ENCODE measurements at places on chromosomes 11 and 22.

- DNase-seq = no peak
Observed at GRCh38 chr11:61919705-61920631, 2.6 kb upstream of the RAB3IL1 start.

DNA sequence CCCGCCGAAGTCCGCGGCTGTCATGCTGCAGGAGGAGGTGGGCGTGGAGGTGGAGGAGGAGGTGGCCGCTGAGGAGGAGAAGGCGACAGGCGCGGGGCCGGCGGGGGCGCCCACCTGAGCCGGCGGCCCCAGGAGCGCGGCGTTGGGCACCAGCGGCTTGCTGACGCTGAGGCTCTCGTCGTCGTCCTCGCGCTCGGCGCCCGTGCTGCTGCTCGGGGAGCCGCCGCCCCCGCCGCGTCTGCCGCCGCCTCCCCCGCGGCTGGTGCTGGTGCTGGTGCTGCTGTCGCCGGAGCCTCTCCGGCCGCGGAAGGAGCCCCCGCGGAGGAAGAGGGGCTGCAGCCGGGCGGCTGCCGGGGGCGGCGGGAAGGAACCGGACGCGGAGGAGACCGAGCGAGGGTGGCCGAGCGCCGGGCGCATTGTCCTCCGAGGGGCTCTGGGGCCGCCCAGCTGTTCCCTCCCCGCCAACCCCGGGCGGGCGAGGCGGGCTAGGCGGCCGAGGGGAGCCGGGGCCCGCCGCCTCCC lies 388 bp downstream of the TMEM121B start:
- no peak for DNase-seq

GRCh38 chr11:100730266-100730665 lies 43.2 kb downstream of the ARHGAP42 start:
- DNase-seq = peak; percentile 93

DNA sequence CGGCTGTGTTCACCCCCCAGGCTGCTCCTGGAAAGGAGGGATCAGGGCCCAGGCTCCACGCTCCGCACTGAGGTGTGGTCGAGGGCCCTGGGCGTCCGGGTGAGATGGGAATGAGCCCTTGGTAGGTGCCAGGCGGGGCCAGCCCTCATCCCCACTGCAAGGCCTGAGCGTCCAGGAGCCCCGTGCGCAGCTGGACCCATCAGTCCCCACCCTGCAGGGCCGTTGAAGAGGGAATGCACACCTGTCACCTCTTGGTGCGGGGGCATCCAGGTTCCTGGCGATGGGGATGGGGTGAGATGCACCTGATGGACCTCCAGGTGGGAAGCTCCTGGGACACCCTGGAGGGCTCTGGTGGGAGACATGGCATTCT lies 72.2 kb downstream of the KCNQ1 start:
- DNase-seq = no peak

GRCh38 chr11:119108146-119108856 lies 1.2 kb downstream of the C2CD2L start:
- DNase-seq = no peak

GRCh38 chr11:105074166-105074530 lies 29.0 kb upstream of the CARD16 start:
- DNase-seq = no peak

- peak; percentile 43 for DNase-seq
Observed at GRCh38 chr11:87116185-87116584, 78.5 kb downstream of the TMEM135 start.

- no peak for DNase-seq
Observed at GRCh38 chr11:131998020-131998419, 627.6 kb downstream of the NTM start.

- no peak for DNase-seq
Observed at GRCh38 chr11:1531449-1532013, 40.5 kb downstream of the DUSP8 start.

DNA sequence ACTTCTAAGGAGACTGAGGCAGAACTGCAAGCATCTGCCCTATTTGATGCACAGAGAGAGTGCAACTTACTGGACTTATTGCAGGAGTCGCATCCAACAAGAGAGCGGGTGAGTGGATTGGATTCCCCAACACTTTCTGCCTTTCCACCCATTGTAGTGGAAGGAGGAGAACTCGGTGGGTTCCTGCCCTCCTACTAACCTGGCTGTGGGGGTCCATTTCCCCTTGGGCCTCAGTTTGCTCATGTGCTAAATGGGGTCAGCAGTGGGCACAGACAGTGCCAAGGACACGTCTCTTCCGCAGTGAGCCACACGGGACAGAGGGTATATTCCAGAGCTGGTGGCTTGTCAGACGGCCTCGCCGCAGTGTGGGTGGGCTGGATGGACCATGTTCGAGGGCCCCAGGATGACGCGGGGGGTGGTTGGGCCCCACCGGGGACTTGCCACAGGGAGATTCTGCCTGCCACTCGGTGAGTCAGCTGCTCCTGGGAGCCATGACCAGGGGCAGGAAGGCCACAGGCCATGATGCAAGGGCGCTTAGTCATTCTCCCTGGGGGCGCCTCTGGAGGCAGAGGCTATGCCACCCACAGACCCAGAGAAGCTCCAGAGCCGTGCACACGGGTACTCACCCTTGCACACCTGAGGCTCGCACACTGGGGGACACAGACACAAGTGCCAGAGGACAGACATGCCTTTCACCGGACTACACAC lies 8.2 kb downstream of the ALX4 start:
- no peak for DNase-seq

Measured in fibroblast of skin of left quadriceps (primary cell).